ENCODE measurements at places on chromosomes 6 and 20. TPM values are rescaled to one million over a fixed set of nuclear protein-coding genes. Genes with fewer than 3 reads are reported as not detected.

DNA sequence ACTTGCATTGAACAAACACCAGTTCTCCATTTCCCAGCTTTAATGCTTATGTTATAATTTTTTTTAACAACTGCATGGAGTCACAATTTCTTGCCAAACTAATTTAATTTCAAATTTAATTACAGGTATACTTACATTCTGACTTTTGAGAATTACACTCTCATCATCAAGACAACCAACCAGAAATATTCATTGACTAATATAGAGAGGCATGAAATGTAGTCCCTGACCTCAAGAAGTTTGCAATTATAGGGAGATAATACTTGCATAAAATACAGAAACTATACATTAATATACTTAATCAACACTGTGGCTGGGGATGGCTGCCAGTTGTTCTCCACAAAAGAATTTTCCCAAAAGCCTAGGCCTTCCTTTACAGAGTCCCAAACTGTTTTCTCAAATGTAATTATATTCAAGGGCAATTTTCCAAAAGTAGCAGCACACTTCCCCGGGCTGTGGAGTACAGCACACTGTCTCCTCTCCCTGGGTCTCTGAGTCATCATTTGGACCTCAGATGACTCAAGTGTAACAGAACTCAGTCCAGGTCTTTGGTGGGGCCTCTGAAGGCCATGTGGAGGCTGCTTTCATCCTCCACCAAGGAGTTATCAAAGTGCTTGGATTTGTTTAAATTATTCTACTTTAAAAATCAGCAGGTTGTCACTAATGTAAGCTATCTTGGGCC, 114.1 kb downstream of the KIF16B start:
- no peak overlapping the region for H3K4me3 ChIP-seq
- no peak overlapping the region for H3K27ac ChIP-seq
- peaks cover 6% of the 10 kb centered on the region for H3K4me1 ChIP-seq
- no peaks in the 10 kb centered on the region for H3K36me3 ChIP-seq

GRCh38 chr6:166478782-166479592, 96.2 kb upstream of the MPC1 start:
- H3K36me3 ChIP-seq = no peaks in the 10 kb centered on the region
- no peak for DNase-seq
- no peak overlapping the region for H3K4me3 ChIP-seq
- no peak overlapping the region for H3K27ac ChIP-seq
- H3K27me3 ChIP-seq = no peaks in the 10 kb centered on the region
- no peaks in the 10 kb centered on the region for H3K4me1 ChIP-seq

GRCh38 chr6:119726086-119726485, 376.5 kb upstream of the MAN1A1 start:
- H3K36me3 ChIP-seq = no peaks in the 10 kb centered on the region
- no peaks in the 10 kb centered on the region for H3K4me1 ChIP-seq
- no peak for DNase-seq
- no peaks in the 10 kb centered on the region for H3K27me3 ChIP-seq

The SLX4IP gene
- 6.4 TPM for total RNA-seq

The ASF1A gene
- total RNA-seq = 7.4 TPM

The PRR18 gene
- 0.61 TPM for total RNA-seq

The RNF144B gene
- total RNA-seq = 9.6 TPM

Data from pancreas (tissue), 10 donors.